BJ (cell line): ENCODE measurements at places on chromosomes 6 and 20.

- no peak for DNase-seq
These were observed 40.2 kb downstream of the MRPL14 start for GRCh38 chr6:44086931-44087574.

GRCh38 chr6:143605906-143606521 is 71.8 kb upstream of the PHACTR2 start:
- DNase-seq, result no peak

DNA sequence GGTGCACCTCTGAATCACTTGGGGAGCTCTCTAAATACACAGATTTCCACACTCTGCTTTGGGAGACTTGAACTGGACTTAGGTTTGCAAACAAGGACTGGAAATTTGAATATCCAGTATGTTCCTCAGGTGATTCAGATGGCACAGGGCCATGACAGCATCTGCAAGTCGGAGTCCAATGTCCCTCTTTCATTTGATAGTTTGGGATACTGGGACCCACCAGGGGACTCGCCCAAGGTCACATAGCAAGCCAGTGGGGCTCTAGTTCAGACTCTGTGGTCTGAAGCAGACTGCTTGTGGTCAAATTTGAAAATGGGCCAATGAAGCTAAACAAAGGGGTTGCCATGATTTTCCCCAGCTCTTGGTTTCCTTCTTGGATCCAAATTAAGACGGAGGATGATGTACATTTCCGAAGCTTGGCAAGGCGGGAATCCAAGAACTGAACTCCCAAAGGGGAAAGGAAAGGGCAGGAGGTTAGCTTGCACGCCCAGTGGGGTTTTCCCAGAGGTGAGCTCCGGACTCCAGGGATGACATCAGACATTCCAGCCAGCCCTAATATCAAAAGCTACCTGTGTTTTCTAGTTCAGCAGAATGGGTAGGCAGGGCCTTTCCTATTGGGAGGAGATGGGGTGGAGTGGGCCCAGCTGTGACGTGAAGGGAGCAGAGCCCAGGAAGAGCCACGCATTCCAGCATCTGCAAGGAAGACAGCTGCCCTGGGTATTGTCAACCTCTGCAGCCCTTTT is 3.4 kb upstream of the SYS1 start:
- DNase-seq, result no peak

- DNase-seq, result no peak
These were observed 2.6 kb downstream of the PACSIN1 start for GRCh38 chr6:34468378-34468892.

DNA sequence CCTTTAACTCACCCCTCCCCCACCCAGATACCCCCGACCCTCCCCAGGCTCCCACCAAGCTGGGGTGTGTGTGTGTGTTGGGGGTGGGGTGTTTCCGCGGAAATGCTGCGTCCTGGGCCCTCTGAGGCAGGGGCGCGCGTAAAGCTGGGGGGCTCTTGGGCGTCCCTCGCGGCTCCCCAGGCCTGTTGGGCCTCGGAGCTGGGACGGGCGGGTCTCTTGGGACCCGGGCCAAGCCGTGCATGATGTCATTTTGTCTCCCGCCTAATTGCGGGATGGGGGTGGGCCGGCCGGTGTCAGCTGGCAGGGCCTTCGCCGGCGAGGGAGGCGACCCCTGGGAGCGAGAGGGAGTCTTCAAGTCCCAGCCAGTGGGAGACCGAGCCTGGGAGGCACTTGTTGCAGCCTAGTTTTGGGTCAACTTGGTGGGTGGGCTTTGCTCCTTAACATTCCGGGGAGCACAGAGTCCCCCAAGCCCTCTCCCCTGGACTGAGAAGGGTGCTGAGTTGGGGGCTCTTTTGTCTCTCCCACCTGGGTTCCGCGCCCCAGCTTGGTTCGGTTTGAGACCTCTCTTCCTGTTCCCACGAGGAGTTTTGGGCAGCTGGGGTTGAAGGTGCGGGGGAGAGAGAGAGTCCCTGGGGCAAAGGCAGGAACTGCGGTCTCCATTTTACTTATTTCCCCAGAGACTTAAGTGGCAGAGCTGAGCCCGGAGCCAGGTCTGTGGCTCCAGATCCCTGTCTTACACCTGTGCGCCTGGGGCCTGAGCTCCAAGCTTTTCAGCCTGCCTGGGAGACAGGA is 623 bp downstream of the MYBL2 start:
- DNase-seq, result no peak

DNA sequence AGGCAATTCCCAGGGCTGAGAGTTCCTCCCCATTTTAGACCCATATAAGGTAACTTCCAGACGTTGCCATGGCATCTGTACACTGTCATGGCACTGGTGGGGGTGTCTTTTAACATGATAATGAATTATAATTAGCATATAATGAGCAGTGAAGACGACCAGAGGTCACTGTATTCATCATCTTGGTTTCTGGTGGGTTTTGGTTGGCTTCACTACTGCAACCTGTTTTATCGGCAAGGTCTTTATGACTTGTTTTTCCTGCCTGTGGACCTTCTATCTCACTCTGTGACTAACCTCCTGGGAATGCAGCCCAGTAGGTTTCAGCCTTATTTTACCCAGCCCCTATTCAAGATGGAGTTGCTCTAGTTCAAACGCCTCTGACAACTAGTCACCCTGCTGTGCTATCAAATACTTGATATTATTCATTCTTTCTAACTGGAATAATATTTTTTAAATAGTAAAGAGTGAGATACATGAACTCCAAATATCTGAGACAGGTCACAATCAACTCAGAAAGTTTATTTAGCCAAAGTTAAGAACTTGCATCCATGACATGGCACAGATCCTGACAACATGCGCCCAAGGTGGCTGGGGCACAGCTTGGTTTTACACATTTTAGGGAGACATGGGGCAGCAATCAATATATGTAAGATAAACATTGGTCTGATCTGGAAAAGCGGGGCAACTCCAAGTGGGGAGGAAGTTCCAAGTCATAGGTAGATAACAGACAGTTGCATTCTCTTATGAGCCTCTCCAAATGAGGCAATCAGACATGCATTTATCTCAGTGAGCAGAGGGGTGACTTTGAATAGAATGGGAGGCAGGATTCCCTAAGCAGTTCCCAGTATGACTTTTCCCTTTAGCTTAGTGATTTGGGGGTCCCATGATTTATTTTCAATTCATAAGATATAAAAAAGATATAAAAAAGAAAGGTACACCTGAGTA is 1.2 kb upstream of the UFL1 start:
- DNase-seq, result no peak

DNA sequence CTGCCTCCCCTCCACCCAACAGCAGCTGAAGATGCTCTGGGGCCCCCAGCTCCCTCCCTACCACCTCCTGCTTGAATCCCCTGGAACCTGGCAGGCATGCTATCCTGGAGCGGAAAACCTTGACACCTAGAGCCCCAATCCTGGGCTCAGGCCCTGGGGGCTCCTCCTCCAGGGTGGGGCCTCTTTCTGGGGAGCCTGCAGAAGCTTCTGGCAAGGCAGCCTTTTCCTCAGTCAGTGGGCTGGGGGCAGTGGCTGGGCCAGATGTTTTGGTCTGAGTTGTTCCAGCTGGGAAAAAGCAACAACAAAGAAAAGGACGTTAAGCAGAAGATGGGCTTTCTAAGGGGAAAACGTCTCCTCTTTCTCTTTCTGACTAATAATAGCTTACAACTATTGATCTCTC is 21.1 kb downstream of the KIAA1755 start:
- no peak for DNase-seq

GRCh38 chr6:122202576-122203137 is 196.8 kb upstream of the HSF2 start:
- DNase-seq, result no peak

DNA sequence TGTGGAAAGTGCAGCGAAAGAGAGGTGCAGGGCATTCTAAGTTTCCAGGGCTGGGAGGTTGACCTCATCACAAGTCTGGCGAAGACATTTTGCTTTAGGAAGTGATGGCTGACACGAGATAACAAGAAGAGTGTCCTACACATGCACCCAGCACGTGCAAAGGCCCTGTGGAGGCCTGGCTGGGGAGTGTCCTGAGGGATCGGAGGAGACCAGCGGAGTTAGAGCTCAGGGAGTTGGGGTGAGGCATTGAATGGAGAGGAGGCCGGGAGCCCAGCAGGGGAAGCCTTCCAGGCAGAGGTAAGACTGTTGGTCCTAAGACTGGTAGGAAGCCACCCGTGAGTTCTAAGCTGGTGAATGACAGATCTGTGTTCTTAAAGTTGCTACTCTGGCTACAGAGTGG is 58.4 kb downstream of the PPP1R14C start:
- no peak for DNase-seq

DNA sequence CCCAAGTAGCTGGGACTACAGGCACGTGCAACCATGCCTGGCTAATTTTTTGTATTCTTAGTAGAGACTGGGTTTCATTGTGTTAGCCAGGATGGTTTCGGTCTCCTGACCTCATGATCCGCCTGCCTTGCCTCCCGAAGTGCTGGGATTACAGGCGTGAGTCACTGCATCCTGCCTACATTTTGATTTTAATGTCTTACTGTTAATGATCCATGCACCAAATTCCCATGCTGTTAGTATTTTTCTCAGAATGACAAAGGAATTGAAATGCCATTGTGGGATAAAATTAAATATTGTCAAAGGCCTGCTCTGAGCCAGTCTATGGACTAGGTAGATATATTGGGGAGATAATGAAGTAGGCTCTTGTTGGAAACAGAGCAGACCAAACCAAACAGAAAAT is 28.2 kb downstream of the CBFA2T2 start:
- peak; percentile 17 for DNase-seq

- DNase-seq, result no peak
These were observed 22.5 kb downstream of the SERINC1 start for GRCh38 chr6:122449069-122449468.

GRCh38 chr20:62837790-62838127 is 20.9 kb downstream of the COL9A3 start:
- no peak for DNase-seq

DNA sequence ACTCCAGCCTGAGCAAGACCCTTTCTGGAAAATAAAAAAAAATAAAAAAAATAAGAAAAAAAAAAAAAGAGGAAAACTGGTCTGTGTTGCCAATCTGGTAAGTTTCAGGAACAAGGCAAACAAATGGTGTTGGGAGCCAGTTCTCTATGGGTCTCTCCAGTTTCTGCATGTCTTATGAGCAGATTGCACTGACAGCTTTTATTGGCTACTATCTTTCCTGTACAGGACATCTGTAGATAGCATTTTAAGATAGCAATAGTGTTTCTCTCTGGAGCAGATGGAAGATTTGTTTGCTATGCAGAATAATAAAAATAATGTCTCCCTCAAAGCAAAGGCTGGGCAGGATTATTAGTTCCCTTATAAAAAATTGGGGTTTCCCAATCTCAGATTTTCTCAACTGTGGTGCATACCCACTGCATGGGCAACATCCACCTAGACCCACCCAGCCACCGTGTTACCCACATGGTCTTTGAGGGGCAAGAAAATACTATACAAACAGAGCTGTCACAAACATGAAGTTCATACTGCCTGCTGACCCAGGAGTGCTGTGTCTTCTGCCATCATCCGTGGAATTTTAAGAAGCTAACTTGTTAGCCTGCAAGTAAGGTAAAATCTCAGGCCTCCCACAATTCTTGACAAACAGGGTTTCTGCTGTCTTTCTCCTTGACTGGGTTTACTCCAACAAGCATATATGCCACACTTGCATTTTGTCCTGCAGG is 9.5 kb downstream of the GMDS start:
- no peak for DNase-seq

GRCh38 chr6:71114544-71114943 is 157.7 kb upstream of the B3GAT2 start:
- DNase-seq, result no peak

DNA sequence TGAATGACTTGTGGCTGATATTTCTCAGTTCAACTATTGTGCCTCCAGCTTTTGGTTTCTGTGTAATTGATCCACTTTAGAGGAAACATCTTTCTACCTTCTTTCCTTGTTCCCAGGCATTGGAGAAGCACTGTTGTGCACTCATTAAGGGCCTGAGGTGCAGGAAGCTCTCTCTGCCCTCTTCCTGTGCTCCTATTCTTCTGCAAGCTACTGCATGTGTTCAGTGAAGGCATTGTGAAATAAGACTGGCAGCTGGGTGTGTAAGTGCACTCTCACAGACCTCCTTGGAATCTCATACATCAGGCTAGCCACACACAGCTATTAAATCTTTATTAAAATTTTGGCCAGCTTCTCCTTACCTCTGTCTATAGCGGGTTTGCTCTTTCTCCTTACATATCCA is 177.8 kb downstream of the OGFRL1 start:
- DNase-seq, result no peak

- DNase-seq, result no peak
These were observed 12.2 kb downstream of the TOP1 start for GRCh38 chr20:41040855-41041254.

- DNase-seq, result no peak
These were observed 37.5 kb downstream of the FKBP5 start for GRCh38 chr6:35651244-35651643.

GRCh38 chr6:134172706-134173365 is 120.4 kb upstream of the SLC2A12 start:
- DNase-seq, result no peak

GRCh38 chr6:143803769-143804568 is 39.2 kb upstream of the LTV1 start:
- no peak for DNase-seq

- DNase-seq, result no peak
These were observed 267.6 kb upstream of the ZFP64 start for GRCh38 chr20:52459150-52459549.

- peak; percentile 89 for DNase-seq
These were observed 11.9 kb upstream of the TMEM170B start for GRCh38 chr6:11525468-11526155.
